ENCODE measurements at places on chromosomes 7 and 10.

DNA sequence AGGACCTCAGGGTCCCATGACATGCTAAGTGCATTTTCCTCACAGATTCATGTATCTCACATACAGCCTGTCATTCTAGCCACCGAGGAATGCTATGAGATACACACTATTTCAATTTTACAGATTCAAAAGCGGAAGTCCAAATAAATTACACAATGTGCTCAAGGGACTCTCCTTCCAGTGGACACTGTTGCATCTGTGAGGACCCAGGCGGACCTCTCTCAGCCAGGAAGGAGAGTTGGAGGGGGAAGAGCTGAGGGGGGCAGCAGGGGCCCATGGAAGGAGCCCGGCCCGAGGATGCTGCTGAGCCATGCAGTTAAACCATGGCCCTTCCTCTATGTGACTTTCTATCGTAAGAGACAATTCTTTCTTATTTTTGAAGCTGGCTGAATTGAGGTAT, 93.6 kb downstream of the VOPP1 start:
- DNase-seq = no peak

DNA sequence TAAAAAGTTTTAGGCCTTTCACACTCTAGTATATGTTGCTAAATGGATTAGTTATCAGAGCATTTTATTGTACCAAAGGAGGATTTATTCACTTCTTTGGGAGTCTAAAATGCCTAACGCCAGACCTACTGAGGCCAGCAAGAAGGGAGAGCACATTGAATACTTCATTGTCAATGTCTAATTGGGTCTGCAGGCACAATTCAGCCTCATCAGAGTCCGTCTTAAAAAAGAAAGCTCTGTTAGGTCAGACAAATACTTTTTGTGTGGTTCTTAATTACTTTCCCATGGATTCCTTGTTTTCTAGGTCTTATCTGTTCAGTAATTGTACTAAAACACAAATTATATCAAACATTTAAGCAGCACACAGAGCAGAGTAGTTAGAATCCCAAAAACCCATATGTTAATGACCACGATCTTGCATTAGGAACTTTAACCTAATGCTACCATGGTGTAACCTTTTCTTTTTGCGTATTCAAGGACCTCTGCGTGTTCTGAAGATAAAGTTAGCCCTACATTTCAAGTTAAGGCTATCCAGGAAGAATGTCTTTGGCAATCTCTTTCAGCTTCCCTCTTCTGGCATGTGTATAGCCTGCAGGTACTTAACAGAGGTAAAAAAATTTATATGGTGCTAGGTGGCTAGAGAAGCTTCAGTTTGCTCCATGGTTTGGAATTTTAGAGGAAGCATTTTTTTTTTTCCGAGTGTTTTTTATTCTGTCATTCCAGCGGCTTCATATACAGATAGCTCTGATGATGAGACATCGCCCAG, 45.7 kb upstream of the STRIP2 start:
- DNase-seq = no peak

- no peak for DNase-seq
These were observed 230.0 kb upstream of the HABP2 start for GRCh38 chr10:113322843-113323242.

- DNase-seq = no peak
These were observed 55.0 kb downstream of the GBF1 start for GRCh38 chr10:102300278-102300843.

GRCh38 chr7:45645141-45645969, 71.2 kb downstream of the ADCY1 start:
- DNase-seq = no peak

Data from OCI-LY7 (cell line).